ENCODE measurements at places on chromosomes 11 and 22. TPM values are rescaled to one million over a fixed set of nuclear protein-coding genes. Genes with fewer than 3 reads are reported as not detected.

TMEM132A gene
- 18.9 TPM for total RNA-seq

ZNHIT2 gene
- 35.3 TPM for total RNA-seq

EML3 gene
- 207 TPM for total RNA-seq

FGF19 gene
- not detected for total RNA-seq

KIRREL3 gene
- not detected for total RNA-seq

DUSP8 gene
- total RNA-seq: 27.0 TPM

MS4A3 gene
- total RNA-seq: not detected

OR8K3 gene
- total RNA-seq: not detected

CHKB gene
- total RNA-seq: 82.4 TPM

POU2AF1 gene
- 0.11 TPM for total RNA-seq

NXPE2 gene
- not detected for total RNA-seq

C2CD3 gene
- total RNA-seq: 11.4 TPM

- H3K4me1 ChIP-seq: peaks cover 2% of the 10 kb centered on the region
- no peak for DNase-seq
- H3K4me3 ChIP-seq: no peak overlapping the region
- peaks cover 74% of the 10 kb centered on the region for H3K27me3 ChIP-seq
These were observed 7.9 kb downstream of the PAX6 start for GRCh38 chr11:31802990-31803812.

- H3K27me3 ChIP-seq: no peaks in the 10 kb centered on the region
- H3K4me3 ChIP-seq: no peak overlapping the region
- H3K36me3 ChIP-seq: peaks cover 54% of the 10 kb centered on the region
- H3K27ac ChIP-seq: peak overlapping the region; percentile 99
- H3K4me1 ChIP-seq: peaks cover 46% of the 10 kb centered on the region
These were observed 40.7 kb downstream of the MYH9 start for GRCh38 chr22:36347094-36347493.

- no peak overlapping the region for H3K27ac ChIP-seq
- no peaks in the 10 kb centered on the region for H3K27me3 ChIP-seq
These were observed 31.2 kb downstream of the KCNJ1 start for GRCh38 chr11:128835741-128836430.

GRCh38 chr22:35177811-35178210 lies 79.5 kb upstream of the HMGXB4 start:
- no peak overlapping the region for H3K4me3 ChIP-seq
- no peaks in the 10 kb centered on the region for H3K36me3 ChIP-seq
- no peaks in the 10 kb centered on the region for H3K27me3 ChIP-seq

- H3K36me3 ChIP-seq: no peaks in the 10 kb centered on the region
- H3K27me3 ChIP-seq: no peaks in the 10 kb centered on the region
- no peak overlapping the region for H3K27ac ChIP-seq
- peak; percentile 62 for DNase-seq
These were observed 69.9 kb upstream of the RTL6 start for GRCh38 chr22:44567846-44568493.

DNA sequence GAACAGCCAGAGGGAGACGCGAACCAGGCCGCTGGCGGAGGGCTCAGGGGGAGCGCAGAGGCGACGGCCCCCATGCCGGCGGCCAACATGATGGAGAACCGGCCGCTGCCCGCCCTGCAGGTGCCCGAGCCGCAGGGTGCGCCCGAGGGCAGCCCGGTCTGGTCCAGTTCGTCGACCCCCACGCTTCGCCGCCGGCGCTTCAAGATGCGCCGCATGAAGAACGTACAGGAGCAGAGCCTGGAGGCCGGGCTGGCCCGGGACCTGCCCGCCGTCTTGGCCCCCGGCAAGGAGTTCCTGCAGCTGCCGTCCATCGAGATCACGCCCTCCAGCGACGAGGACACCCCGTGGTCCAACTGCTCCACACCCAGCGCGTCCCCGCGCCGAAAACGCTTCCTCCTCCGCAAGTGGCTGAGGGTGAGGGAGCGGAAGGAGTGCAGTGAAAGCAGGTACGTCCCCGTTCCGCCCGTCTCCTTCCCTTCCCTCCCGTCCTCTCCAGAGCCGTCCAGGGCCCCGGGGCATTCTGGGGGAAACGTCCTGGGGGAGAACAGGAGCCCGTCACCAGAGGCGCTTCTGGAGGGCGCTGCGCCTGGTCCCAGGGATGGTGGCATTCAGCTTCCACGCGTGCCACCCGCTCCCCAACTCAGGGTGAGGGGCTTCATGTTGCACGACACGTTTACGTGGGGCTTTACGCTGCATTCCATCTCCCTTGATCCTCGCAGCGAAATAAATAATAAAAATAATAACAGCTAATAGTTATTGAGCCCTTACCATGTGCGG lies 840 bp downstream of the GRAMD1B start:
- no peaks in the 10 kb centered on the region for H3K27me3 ChIP-seq
- H3K4me1 ChIP-seq: peaks cover 3% of the 10 kb centered on the region
- peak overlapping the region; percentile 46 for H3K27ac ChIP-seq
- DNase-seq: peak; percentile 72

DNA sequence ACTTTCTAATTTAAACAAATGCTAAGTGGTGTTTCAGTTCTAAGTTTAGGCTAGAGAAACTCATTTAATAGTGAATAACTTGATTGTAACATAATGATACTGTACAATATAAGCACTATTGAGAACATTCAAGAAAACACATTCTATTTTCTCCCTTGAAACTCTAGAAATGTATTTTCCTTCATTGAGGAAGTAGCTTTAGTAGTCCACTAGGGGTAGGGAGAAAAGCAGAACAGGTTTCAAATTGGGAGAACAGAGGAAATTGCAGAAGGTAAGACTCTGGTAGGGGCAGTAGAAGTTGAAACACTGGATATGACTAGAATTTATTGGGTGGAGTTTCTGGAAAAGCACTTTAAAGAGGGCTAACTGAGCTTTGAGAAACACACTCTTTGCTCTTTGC lies 31.6 kb upstream of the MPPED2 start:
- H3K4me1 ChIP-seq: no peaks in the 10 kb centered on the region
- H3K27me3 ChIP-seq: no peaks in the 10 kb centered on the region
- no peak for DNase-seq
- no peaks in the 10 kb centered on the region for H3K36me3 ChIP-seq
- no peak overlapping the region for H3K27ac ChIP-seq

- H3K27ac ChIP-seq: no peak overlapping the region
- no peaks in the 10 kb centered on the region for H3K36me3 ChIP-seq
- H3K27me3 ChIP-seq: no peaks in the 10 kb centered on the region
These were observed 227.0 kb downstream of the GRIK4 start for GRCh38 chr11:120738516-120739046.

GRCh38 chr11:61996933-61997332 lies 29.5 kb upstream of the FTH1 start:
- H3K36me3 ChIP-seq: no peaks in the 10 kb centered on the region
- no peak overlapping the region for H3K27ac ChIP-seq
- no peak overlapping the region for H3K4me3 ChIP-seq
- H3K4me1 ChIP-seq: no peaks in the 10 kb centered on the region
- no peaks in the 10 kb centered on the region for H3K27me3 ChIP-seq

GRCh38 chr22:33906954-33907353 lies 13.3 kb downstream of the LARGE1 start:
- no peak overlapping the region for H3K27ac ChIP-seq
- H3K27me3 ChIP-seq: no peaks in the 10 kb centered on the region
- no peak overlapping the region for H3K4me3 ChIP-seq
- H3K4me1 ChIP-seq: peaks cover 21% of the 10 kb centered on the region
- no peaks in the 10 kb centered on the region for H3K36me3 ChIP-seq

- H3K4me1 ChIP-seq: peaks cover under 1% of the 10 kb centered on the region
- no peaks in the 10 kb centered on the region for H3K36me3 ChIP-seq
- DNase-seq: no peak
- H3K27ac ChIP-seq: no peak overlapping the region
These were observed 87.2 kb downstream of the RELT start for GRCh38 chr11:73463359-73463758.

DNA sequence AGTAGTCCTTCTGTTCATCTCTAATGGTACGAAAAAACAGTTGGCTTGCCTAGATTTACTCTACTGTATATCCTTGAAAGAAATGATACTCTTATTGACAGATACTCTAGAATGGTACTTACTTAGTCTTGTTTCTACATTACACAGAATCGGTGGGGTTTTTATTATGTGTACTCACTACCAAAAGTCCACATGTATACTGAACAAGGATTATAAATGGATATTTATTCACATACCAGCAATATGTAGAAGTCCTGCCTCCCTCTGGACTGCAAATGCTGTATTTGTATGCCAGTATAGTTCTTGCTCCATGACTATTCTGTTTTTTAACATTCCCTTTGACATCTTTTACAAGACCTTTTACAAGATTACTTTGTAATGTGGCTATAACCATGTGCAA lies 13.9 kb downstream of the PCF11 start:
- H3K27me3 ChIP-seq: no peaks in the 10 kb centered on the region
- peaks cover 36% of the 10 kb centered on the region for H3K4me1 ChIP-seq
- H3K4me3 ChIP-seq: peak overlapping the region; percentile 16
- peaks cover 64% of the 10 kb centered on the region for H3K36me3 ChIP-seq
- H3K27ac ChIP-seq: no peak overlapping the region
- DNase-seq: no peak

GRCh38 chr11:63010934-63011439 lies 4.7 kb downstream of the SLC22A8 start:
- H3K27me3 ChIP-seq: no peaks in the 10 kb centered on the region
- H3K36me3 ChIP-seq: no peaks in the 10 kb centered on the region
- DNase-seq: no peak
- H3K27ac ChIP-seq: no peak overlapping the region
- H3K4me1 ChIP-seq: no peaks in the 10 kb centered on the region
- no peak overlapping the region for H3K4me3 ChIP-seq

DNA sequence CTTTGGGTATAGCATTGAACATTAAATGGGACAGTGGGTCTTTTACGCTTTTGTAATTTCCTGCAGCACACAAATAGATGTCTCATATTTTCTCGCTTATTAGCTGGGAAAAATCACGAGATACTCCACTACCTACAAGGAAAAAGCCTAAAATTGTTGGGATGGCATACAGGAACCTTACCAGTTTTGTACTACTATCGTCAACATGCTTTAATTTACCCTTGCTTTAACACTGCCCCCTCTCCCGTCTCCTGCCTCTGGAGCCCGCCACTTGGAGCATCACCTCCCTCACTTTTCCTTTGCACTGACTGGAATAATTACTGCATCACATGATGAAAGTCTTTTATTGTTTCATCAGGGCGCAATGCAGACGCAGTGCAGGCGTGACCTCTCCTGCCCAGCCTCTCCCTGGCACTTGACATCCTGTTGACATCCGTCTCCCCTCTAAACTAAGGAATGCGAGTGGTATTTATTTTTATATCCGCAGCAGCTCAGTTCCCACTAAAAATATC lies 1.0 kb upstream of the FNBP4 start:
- DNase-seq: peak; percentile 20
- no peaks in the 10 kb centered on the region for H3K27me3 ChIP-seq
- H3K36me3 ChIP-seq: peaks cover 14% of the 10 kb centered on the region
- H3K27ac ChIP-seq: peak overlapping the region; percentile 96
- H3K4me1 ChIP-seq: no peaks in the 10 kb centered on the region

DNA sequence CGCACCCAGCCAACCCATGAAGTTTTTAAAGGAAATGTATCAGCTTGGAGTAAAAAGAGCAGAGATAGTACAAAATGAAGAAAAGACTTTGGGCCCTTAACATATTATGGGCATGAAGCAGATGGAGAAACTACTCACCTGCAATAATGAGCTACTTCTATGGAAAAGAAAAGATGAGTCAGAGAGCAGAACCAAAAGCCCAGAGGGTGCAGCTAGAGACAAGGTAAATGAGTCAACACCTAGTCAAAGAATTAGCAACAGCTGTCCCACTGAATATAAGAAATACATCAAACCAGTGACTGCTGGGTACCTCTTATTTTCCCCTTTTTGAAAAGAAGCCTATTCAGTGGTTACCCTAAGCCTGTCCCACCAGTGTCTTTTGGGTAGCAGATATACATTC lies 61.8 kb downstream of the RPL27A start:
- H3K27ac ChIP-seq: no peak overlapping the region
- H3K4me1 ChIP-seq: no peaks in the 10 kb centered on the region
- H3K27me3 ChIP-seq: no peaks in the 10 kb centered on the region

DNA sequence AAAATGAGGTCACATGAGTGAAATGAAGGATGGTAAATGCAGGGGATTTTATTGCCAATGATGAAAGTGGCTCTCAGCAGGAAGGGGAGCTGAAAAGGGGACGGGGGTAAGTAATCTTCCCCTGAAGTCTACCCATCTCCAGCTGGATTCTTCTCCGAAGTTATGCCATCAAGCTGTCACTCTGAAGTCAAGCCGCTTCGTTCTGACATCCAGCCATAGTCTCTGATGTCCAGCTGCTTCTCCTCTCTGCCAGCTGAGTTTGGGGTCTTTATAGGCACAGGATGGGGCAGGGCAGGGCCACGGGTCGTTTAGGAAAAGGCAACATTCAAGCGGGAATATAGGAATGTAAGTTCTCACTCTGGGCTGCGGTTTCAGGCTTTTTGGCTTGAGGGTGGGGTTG lies 181.9 kb upstream of the ANO3 start:
- no peaks in the 10 kb centered on the region for H3K36me3 ChIP-seq
- no peaks in the 10 kb centered on the region for H3K4me1 ChIP-seq
- DNase-seq: no peak
- no peak overlapping the region for H3K27ac ChIP-seq
